ENCODE measurements at places on chromosomes 11 and 22.

- DNase-seq = no peak
These were observed 169.6 kb upstream of the ANO3 start for GRCh38 chr11:26162291-26162690.

- DNase-seq = no peak
These were observed 68.2 kb downstream of the METTL15 start for GRCh38 chr11:28176351-28176750.

GRCh38 chr11:115942011-115942410, 437.8 kb upstream of the CADM1 start:
- no peak for DNase-seq

- peak; percentile 82 for DNase-seq
These were observed 14.5 kb downstream of the FEZ1 start for GRCh38 chr11:125481531-125481930.

- no peak for DNase-seq
These were observed 110.3 kb downstream of the KCNQ1OT1 start for GRCh38 chr11:2589538-2589934.

DNA sequence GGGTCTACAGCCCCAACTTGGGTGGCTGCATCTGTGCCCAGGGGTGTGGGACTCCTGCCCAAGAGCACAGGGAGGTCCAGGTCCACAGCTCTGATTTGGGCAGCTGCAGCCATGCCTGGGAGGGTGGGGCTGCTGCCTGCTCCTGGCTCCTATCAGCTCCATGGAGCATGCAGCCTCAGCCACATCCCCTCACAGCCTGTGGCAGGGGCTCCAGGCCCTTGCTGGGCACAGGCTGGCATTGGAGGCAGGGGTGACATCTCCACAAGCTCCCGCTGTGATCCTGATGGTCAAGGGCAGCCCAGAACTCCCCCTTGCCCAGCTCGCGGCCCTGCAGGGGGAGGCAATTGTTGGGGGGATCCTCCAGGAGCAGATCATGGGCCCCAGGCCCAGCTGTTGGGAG, 6.3 kb upstream of the OR56A4 start:
- no peak for DNase-seq

DNA sequence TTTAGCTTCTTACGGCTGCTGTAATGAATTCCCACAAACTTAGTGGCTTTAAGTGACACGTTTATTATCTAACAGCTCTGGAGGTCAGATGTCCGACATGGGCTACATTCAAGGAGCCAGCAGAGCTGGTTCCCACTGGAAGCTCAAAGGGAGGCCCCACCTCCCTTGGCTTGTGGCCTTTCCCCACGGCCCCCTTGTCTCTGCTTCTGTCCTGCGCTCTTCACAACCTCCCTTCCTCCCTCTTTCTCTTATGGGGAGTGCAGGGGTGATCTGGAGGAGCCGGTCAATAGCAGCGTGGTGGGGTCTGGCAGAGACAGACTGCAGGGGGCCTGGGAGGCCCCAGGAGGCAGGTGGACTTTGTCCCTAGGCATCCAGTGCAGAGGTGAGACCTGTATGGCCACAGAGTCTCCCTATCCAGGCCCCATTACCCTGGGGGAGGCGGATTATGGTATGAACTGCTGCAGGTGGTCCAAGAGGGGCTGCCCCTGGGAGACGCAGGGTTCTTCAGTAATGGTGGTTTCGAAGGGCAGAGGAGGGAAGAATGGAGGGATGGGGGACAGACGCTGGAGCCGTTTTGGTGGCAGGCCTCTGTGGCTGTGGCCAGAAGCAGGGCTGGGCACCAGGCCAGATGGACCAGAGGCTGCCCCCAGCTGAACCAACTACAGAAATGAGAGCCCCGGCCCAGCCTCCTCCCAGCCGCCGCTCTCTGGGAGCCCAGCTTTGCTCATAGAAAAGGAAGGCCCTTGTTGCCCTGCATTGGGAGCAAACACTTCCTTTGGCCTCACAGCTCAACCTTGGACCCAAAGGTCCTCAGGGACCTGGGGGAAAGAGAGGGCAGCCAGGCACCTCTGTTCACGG, 30.7 kb upstream of the KCNQ1OT1 start:
- peak; percentile 35 for DNase-seq
